Activated T-cell treated with anti-CD3 and anti-CD28 coated beads, Interleukin-2, amount 50 U/mL, for 4 hours (primary cell): ENCODE measurements at places on chromosomes 7 and 10. TPM values are rescaled to one million over a fixed set of nuclear protein-coding genes. Genes with fewer than 3 reads are reported as not detected.

The NODAL gene
- not detected for total RNA-seq

The SPDYE11 gene
- not detected for total RNA-seq

The C7orf57 gene
- total RNA-seq = 0.45 TPM

GRCh38 chr10:91460681-91461080, 50.5 kb downstream of the HECTD2 start:
- no peak for DNase-seq

- DNase-seq = no peak
Measured at GRCh38 chr7:80044796-80045195, 89.8 kb upstream of the GNAI1 start.

DNA sequence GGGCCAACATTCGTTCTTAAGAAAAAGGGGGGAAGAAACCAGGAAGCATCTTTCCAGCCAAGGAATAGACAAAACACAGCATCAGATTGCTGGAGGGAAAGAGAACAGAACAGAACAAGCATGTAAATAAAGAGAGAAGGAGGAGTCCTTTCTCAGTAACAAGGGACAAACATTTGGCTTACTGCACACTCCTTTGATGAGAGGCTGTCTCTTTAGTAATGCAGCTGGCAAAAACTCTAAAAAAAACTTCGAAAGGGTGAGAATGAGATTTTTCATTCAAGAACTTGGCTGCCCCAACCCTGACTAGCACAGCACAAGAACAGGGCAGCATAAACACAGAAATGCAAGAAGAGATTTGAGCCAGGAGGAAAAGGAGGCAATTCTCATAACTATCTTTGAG, 38.9 kb upstream of the IL6 start:
- no peak for DNase-seq

DNA sequence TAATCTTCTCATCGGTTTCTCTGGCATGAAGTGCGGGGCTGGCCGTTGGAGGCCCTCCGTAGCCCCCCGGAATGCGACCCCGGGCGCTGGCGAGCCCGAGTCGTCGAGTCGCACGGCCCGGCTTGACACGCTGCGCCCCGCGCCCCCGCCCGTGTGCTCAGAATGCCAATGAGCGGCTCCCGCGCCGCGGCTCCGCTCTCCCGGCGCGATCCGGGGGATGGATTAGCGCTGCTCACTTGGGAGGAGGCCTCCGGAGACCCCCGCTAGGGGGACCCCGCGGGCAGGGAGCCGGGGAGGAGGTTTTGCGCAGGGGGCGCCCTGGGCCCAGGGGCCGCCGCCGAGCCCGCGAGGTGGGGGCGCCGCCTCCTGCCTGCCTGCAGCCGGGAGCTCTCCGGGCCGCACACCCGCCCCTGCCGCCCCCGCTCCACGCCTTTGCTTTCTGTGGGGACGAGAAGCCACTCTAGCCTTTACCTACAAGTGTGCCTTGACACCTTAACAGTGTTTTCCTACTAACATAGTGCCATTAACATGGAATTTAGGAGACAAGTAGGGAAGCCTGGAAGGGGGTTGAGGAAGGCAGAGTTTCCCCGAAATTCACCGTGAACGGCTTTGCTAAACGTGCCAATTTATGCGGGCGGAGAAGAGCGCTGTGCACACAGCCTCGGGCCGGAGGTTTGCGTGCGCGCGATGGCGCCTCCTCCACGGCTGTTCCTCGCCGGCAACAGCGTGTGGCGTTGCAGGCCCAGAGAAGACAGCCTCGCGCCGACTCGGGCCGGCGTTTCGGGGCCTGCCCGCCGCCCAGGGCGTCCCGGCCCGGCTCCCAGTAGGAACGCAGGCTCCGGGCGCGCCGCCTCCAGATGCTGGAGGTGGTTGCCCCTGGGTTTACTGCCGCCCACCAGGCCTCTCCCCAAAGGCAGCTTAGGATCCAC, 7.1 kb downstream of the SHH start:
- peak; percentile 25 for DNase-seq

- no peak for DNase-seq
Measured at GRCh38 chr7:82375713-82376112, 67.9 kb downstream of the CACNA2D1 start.

- no peak for DNase-seq
Measured at GRCh38 chr7:134062460-134062859, 64.7 kb upstream of the LRGUK start.

GRCh38 chr10:1673568-1674345, 63.6 kb downstream of the ADARB2 start:
- DNase-seq = no peak

DNA sequence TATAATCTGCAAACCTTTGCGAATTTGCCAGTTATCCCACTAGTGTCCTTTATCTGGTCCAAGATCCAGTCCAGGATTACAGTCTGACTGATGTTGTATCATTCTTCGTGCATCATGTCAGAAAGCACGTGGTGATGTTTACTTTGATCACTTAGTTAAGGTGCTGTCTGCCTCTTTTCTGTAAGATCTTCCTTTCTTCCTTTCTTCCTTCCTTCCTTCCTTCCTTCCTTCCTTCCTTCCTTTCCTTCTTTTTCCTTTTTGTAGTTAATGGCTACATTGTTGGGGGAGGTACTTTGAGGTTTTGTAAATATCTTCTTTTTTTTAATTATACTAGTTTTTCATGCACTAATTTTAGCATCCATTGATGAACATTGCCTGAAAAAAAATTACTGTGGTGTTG, 80.3 kb downstream of the LCOR start:
- DNase-seq = no peak

DNA sequence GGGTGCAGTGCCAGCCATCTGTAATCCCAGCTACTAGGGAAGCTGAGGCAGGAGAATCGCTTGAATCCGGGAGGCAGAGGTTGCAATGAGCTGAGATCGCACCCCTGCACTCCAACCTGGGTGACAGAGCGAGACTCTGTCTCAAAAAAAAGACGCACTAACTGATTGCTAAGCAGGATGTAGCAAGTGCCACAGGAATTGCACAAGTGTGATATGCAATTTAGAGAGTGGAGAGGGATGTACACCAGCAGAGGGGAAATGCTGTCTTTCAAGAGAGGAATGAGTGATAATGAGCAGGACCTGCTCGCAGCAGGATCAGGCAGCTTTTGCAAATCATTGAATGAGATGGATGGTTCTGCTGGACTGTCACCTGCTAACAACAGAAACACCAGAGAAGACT, 13.3 kb upstream of the SLC16A12 start:
- DNase-seq = no peak

- DNase-seq = no peak
Measured at GRCh38 chr10:43042503-43043341, 34.1 kb upstream of the RET start.

DNA sequence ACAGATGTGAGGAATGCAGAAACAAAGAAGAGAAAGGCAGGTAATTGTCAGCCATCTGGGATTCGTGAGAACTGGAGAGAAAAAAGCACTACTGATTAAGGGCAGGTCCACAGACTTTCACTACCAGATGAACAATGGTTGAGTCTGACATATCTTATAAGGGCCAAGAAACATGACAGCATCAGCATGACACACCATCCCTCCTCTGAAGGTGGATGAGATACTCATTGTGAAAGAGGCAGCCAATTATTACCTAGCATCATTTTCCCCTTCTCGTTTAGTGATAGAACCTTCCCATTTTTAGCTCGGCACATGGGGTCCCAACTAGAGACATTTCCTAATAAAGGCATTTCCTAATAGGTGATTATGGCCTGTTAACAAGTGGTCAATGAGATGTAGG, 19.2 kb upstream of the MET start:
- DNase-seq = no peak

GRCh38 chr7:90896458-90896857, 300.3 kb downstream of the CDK14 start:
- no peak for DNase-seq

GRCh38 chr7:116478834-116479233, 20.7 kb upstream of the CAV2 start:
- no peak for DNase-seq

- DNase-seq = no peak
Measured at GRCh38 chr10:97936126-97936525, 86.5 kb downstream of the GOLGA7B start.
